ENCODE measurements at places on chromosomes 6 and 20.

- no peak for DNase-seq
Measured at GRCh38 chr6:167125410-167125809, 2.5 kb downstream of the CCR6 start.

DNA sequence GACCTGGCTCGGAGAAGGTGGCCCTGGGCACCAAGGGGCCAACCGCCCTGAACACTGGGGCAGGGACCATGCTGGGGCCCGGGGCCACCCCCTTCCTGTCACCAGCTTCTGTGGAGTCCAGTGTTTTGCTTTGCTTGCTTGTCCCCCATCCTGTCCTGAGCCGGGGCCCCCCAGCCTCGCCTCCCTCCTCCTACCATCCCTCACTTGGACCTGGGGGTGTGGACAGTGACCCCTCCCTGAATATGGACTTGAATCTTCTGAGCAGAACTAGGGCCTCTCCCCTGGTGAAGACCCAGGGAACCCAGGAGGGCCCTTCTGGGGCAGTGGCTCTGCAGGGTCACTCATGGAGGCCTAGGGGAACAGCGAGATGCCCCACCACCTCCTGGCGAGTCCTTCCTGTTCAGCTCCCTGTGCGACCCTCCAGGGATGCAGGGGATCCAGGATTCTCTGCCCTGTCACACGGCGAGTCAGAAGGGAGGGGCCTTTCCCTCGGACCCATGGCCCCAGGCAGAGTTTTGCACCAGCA lies 41.6 kb downstream of the VSTM2L start:
- DNase-seq = no peak

DNA sequence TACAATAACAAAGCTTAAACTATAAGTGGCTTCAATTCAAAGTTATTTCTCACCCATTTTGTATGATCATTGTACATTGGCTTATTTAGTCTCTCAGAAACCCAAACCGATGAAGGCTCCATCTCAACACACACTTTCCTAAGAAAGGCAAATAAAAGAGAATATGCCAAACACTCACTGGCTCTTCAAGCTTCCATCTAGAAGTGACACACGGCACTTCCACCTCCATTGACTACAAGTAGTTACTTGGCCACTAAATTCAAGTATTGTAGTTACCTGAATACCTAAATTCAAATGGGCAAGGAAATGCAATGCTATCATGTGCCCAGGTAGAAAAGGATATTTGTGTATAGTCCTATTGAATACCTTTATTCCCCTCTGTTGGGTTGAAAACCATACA lies 170.6 kb downstream of the OGFRL1 start:
- DNase-seq = no peak

DNA sequence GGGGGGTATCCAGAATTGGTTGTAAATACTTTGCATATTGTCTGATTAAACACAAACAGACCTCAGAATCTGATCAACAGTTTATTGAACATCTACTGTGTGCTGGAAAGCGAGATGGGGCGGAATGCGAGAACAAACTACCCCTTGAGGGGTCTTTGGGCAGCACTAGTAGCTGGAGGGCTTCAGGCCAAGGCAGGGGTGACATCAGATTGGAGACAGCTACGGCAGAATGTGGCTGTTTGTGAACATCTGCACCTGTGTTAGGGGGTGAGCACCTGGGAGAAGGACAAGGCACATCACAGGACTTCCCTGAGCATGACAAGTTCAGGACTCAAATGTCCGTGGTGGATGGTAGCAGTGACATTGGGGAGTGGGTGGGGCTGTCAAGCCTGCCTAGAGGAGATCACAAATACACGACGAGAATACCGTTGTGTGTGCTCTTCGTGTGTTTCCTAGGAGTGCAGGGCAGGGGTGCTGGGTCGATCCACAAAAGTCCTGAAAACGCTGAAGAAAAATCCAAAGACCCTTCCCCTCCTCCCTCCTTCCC lies 59.5 kb downstream of the SRC start:
- DNase-seq = no peak

DNA sequence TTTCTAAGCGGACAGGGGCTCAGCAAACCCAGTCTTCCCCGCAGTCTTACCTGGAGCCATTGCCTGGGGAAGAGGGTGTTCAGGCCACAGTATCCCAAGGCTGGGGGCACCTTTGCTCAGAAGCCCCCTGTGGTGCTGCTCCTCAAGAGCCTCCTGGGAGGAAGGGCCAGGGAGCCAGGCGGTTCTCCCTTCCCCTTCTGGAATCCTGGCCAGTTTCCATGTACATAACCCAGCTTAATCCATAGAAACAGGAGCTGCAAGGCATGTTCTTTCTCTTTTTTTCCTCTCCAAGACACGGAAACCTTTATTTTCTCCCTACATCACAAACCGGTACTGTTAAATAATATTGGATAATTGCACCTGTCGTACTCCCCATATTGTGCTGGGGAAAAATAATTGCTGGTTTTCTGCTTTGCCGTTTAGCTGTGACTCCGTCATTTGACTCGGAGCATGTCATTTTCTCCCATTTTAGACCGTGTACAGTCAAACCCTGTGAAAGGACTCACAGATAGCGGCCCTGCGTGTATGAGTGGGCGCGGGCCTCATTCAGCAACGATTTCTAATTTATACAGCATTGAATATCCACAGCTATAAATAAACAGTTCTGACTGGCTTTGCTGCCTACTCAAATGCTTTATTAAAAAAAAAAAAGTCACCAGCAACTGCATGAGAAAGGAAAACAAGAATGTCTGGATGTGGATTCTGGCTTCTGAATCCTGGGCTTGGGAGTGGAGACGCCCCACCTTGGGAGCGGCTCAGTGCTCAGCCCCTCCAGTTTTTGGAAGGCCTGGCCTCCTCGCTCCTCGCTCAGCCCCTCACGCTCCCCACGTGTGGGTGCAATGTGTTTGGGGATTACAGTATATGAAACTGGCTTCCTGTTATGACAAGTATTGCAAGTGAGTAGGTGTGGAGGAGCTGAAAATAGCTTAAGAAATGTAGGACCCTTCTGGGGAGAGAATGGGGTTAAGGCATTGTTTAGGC lies 67.3 kb downstream of the ADTRP start:
- peak; percentile 62 for DNase-seq

GRCh38 chr20:51382986-51383821 lies 159.3 kb downstream of the NFATC2 start:
- DNase-seq = peak; percentile 81

DNA sequence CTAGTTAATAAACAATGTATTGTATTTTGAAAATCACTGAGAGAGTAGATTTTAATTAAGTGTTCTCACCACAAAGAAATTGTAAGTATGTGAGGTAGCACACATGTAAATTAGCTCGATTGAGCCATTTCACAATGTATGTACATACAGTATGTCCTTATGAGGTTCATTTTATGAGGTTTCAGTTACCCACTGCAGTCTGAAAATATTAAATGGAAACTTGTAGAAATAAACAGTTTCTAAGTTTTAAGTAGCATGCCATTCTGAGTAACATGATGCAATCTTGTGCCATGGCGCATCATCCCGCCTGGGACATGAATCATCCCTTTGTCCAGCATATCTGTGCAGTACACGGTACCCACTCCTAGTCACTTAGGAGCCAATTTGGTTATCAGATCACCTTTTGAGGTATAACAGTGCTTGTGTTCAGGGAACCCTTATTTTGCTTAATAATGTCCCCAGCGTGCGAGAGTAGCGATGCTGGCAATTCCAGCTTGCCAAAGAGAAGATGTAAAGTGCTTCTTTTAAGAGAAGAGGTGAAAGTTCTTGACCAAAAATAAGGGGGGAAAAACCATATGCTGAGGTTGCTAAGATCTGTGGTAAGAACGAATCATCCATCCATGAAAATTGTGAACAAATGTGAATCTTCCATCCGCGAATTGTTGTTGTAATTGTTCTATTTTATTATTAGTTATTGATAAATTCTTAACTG lies 64.7 kb downstream of the KCNS1 start:
- DNase-seq = no peak

DNA sequence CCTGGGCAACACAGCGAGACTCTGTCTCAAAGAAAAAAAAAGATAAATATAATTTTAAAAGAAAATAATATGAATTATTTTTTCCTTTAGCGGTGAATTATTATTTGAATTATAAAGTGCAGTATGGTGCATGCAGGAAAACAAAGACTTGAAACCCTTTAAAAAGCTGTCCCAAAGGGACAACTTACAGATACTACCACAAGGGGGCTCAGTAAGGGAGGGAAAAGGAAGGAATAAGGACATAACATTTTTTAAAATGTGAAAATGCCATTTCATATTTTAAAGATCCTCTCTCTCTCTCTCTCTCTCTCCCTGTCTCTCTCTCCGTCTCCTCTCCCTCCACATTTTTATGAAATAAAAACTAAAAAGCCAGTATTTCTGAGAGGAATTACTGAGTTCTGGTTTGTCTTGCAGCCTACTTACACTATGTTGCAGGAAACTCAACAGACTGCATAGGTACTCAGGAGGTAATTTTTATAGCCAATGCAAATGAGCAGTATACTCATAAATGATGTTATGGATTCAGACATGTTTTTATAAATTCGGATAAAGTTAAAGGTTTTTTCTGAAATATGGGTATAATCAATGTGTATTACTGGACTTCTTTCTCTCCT lies 455.0 kb upstream of the GJE1 start:
- DNase-seq = peak; percentile 5

DNA sequence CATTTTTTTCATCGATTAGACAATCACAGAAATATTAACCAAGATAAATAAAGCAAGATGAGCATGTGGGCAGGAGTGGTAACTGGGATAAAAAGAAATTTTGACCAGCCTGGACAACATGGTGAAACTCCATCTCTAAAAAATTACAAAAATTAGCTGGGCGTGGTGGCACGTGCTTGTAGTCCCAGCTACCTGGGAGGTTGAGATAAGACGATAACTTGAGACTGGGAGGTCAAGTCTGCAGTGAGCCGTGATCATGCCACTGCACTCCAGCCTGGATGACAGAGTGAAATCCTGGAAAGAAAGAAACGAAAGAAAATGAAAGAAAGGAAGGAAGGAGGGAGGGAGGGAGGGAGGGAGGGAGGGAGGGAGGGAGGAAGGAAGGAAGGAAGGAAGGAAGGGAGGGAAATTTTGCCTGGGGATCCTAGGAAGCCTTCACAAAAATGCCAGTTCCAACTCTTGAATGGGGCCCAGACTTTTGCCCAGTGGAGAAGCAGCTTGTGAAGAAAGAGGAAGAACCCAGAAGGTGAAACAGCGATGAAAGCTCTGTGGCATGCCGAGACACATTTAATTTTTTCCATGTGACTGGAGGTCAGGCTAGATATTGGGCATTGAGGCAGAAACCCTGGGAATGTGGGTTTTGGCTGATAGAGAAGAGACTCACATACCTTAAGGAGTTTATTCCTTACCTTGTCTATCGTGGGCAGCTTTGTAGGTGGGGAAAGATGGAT lies 20.3 kb downstream of the CCDC170 start:
- DNase-seq = no peak

- no peak for DNase-seq
Measured at GRCh38 chr6:90144928-90145555, 151.6 kb downstream of the BACH2 start.

DNA sequence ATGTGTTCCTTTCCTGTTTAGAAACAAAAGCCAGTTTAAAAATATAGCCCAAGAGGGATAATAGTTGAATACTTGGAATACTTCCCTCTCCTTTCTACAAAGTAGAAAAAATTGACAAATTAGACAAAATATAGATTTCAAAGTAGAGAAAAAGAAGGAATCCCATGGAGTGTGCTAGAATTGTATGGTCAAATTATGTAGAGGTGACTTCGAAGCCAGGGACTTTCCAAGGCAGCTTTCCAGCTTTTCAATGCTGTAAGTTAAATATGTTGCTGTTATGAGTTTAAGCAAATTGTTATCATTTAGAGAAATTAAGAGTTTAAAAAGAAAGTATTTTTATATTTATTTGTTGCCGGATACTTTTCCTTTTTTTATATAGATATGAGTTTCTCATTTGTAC lies 415.5 kb upstream of the OPRM1 start:
- DNase-seq = no peak

GRCh38 chr6:2081155-2082138 lies 164.0 kb downstream of the GMDS start:
- DNase-seq = no peak

DNA sequence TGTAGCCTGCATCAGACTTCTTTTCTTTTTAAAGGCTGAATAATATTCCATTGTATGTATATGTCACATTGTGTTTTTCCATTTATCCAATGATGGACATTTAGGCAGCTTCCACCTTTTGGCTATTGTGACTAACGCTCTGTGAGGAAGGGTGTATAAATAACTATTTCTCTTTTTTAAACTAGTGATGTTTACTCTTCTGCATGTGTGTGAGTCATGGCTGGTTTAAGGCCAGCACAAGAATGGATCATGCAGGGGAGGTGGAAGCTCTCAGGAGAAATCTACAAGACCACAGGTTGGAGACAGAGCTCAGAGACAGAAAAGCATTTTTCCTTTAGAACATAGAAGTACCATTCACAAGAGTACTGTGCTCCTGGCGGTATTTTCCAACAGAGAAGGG lies 307.2 kb downstream of the SOX4 start:
- DNase-seq = no peak

- DNase-seq = no peak
Measured at GRCh38 chr6:162602759-162603158, 124.8 kb downstream of the PRKN start.

DNA sequence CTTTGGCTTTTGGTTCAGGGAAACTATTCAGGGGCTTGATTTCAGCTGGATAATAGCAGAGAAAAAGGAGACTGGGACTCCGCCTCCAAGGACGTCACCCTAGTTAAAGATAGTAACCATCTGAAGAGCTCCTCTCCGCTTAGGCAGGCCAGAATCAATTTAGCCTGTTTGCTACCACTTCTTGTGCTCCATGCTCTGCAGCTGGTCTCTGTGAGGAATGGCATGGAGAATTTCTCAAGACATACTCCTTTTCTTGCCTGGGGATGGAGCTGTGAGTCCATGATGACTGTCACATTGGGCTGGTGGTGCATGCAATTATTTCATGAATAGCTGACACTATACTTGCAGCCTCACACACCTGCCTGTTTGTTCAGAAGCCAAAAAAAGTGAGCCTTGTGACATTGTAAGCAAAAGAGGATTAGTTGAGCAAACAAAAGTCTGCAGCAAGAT lies 61.4 kb downstream of the TXLNB start:
- peak; percentile 87 for DNase-seq

DNA sequence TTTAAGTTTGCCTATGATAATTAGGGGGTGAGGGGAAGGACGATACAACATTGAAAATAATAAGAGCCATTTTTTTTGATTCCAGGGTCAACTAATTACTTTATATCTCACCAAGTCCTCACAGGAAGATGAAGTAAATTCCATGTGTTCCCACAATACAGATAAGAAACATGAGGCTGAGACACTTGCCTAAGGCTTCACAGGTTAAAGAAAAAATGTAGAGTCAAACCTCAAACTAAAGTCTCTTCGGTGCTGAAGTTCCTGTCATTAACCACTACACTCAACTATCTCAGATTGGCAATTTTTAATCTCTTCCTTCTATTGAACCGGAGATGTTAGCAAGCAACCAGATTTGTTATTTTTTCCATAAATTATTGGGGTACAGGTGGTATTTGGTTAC lies 33.0 kb downstream of the MRAP2 start:
- no peak for DNase-seq

- DNase-seq = no peak
Measured at GRCh38 chr20:41560970-41561369, 57.2 kb downstream of the CHD6 start.

DNA sequence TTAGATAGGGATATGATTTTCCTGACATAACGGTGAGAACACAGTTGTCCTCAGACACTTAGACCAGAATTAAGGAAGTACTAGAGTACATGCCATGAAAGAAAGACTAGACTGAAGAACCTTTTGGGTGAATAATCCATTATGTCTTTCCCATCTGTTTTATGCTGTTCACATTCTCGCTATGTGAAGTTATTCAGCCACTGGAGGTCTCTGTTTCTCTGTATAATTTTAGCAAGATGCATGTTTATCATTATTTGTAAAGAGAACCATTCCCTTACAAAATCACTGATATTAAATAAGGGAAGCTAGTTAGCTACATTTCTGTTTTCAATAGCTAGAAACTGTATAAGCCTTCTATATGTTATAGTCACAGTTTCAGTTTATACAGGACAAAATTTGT lies 391.9 kb downstream of the CD109 start:
- no peak for DNase-seq

Data from NCI-H2081 (cell line).